ENCODE measurements at places on chromosomes 1 and 21. TPM values are rescaled to one million over a fixed set of nuclear protein-coding genes. Genes with fewer than 3 reads are reported as not detected.

DNAJC16 gene
- 8.9 TPM for total RNA-seq

FMOD gene
- total RNA-seq, result 0.65 TPM

NCAM2 gene
- total RNA-seq, result 5.8 TPM

TRIM45 gene
- 1.3 TPM for total RNA-seq

MROH9 gene
- not detected for total RNA-seq

MPZ gene
- 0.81 TPM for total RNA-seq

RGS5 gene
- 2.6 TPM for total RNA-seq

PCP4 gene
- not detected for total RNA-seq

OR2L5 gene
- not detected for total RNA-seq

SPATA17 gene
- not detected for total RNA-seq

ANKRD65 gene
- total RNA-seq, result 0.32 TPM

RNF2 gene
- 51.5 TPM for total RNA-seq

PIK3CD gene
- 4.2 TPM for total RNA-seq

CFAP74 gene
- total RNA-seq, result not detected

WDR64 gene
- total RNA-seq, result not detected

C1orf115 gene
- 93.7 TPM for total RNA-seq

SH2D5 gene
- total RNA-seq, result 1.4 TPM

MAP10 gene
- 1.3 TPM for total RNA-seq

WNT3A gene
- not detected for total RNA-seq

BARHL2 gene
- under 0.01 TPM for total RNA-seq

PRAMEF33 gene
- total RNA-seq, result not detected

MTARC2 gene
- 14.7 TPM for total RNA-seq

CD5L gene
- total RNA-seq, result not detected

EPHA8 gene
- not detected for total RNA-seq

NEK2 gene
- total RNA-seq, result 19.4 TPM

PFDN2 gene
- 31.4 TPM for total RNA-seq

IGSF5 gene
- not detected for total RNA-seq

MYOG gene
- total RNA-seq, result not detected

MXRA8 gene
- total RNA-seq, result 0.38 TPM

CCDC181 gene
- total RNA-seq, result not detected

OPRD1 gene
- total RNA-seq, result not detected

NFIA gene
- 13.7 TPM for total RNA-seq

ADORA1 gene
- not detected for total RNA-seq

COL8A2 gene
- 1.8 TPM for total RNA-seq

CHD5 gene
- total RNA-seq, result under 0.01 TPM

RHBG gene
- total RNA-seq, result not detected

CAPZB gene
- 130 TPM for total RNA-seq

RAB7B gene
- not detected for total RNA-seq

MAEL gene
- not detected for total RNA-seq

ADAMTS4 gene
- 9.7 TPM for total RNA-seq

NUDT4B gene
- total RNA-seq, result 36.6 TPM

SLC26A9 gene
- total RNA-seq, result 0.06 TPM

HPCAL4 gene
- not detected for total RNA-seq

CATSPER4 gene
- total RNA-seq, result not detected

SELE gene
- total RNA-seq, result 12.0 TPM

MSH4 gene
- total RNA-seq, result under 0.01 TPM

DDX59 gene
- total RNA-seq, result 8.3 TPM

DCLRE1B gene
- total RNA-seq, result 2.1 TPM

ACTL8 gene
- not detected for total RNA-seq

IGSF21 gene
- total RNA-seq, result not detected

ESPN gene
- not detected for total RNA-seq

SLAMF1 gene
- total RNA-seq, result not detected

Measured in bladder microvascular endothelial cell (primary cell).